NCI-H524 (cell line): ENCODE measurements at places on chromosomes 3 and 15.

- DNase-seq: no peak
Measured at GRCh38 chr3:43733459-43734384, 43.0 kb downstream of the ABHD5 start.

DNA sequence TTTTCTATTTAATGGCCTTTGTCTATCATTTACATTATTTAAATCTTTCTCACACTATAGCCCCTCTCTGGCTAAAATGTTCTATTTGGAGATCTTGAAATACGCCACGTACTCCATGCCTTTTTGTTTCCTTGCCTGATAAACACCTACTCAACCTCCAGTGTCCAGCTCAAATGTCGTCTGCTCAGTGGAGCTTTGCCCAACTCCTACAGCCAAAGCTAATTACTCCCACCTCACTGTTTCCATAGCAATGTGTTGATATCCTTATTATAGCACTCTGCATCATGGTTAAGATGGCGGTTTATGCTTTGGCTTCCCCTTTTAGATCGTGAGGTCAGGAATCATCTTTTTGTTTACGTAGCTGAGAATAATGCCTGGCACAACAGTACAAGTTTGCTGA is 55.9 kb downstream of the NGLY1 start:
- DNase-seq: no peak

- DNase-seq: peak; percentile 76
Measured at GRCh38 chr15:57545995-57546394, 45.7 kb upstream of the MYZAP start.

GRCh38 chr15:40096094-40096891 is 12.4 kb downstream of the BMF start:
- no peak for DNase-seq

- peak; percentile 28 for DNase-seq
Measured at GRCh38 chr15:72472992-72473610, 1.0 kb upstream of the ARIH1 start.

GRCh38 chr15:66229790-66230465 is 23.6 kb downstream of the MEGF11 start:
- DNase-seq: peak; percentile 32

DNA sequence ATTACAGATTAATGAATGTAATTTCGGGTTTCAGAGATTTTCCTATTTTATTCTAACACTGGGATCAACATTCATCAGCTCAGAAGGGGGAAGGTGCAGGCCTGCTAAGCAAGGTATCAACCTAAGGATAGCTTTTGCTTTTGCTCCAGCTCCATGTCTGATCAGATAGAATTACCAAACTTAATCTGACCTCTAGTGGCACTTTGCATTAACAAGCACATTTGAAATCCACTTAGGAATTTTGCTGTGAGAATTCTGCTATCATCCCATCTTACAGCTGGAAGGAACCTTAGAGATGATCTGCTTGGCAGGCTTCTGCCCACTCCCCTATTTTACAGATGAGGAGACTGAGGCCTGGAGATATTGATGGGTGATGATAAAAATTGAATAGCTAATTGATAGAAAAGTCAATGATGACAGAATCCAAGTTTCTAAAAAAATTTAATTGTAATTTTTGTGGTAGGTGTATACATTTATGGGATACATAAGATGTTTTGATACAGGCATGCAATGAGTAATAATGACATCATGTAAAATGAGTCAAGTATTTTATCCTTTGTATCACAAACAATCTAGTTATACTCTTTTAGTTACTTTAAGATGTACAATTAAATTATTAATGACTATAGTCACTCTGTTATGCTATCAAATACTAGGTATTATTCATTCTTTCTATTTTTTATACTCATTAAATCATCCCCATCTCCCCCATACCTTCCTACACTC is 209.2 kb upstream of the ZPLD1 start:
- DNase-seq: peak; percentile 77

- no peak for DNase-seq
Measured at GRCh38 chr15:69415381-69415780, 1.2 kb downstream of the KIF23 start.

- DNase-seq: no peak
Measured at GRCh38 chr3:156628836-156629618, 45.4 kb upstream of the TIPARP start.

- no peak for DNase-seq
Measured at GRCh38 chr3:117366574-117366973, 657.0 kb downstream of the TUSC7 start.
